Activated naive CD4-positive, alpha-beta T cell (primary cell): ENCODE measurements at places on chromosomes 2 and 18.

- DNase-seq, result no peak
These were observed 86.5 kb downstream of the MEIS1 start for GRCh38 chr2:66521291-66521922.

- DNase-seq, result no peak
These were observed 101.4 kb downstream of the COLEC12 start for GRCh38 chr18:398935-399630.

DNA sequence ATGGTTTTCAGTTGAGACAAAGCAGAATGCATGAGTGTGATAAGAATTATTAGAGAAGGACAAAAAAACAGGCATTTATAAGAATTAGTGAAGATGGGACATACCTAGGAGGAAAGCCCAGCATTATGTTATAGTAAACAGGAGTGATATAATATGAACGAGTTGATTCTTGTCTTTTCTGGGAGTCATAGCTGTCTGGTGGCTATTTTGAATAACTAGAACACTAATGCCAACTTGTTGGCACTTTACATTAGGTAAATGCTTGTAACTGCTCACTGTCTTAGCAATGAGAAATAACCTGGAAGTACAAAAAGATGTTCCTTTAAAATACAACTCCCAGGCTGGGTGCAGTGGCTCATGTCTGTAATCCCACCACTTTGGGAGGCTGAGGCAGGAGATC lies 540.8 kb upstream of the SPHKAP start:
- no peak for DNase-seq

DNA sequence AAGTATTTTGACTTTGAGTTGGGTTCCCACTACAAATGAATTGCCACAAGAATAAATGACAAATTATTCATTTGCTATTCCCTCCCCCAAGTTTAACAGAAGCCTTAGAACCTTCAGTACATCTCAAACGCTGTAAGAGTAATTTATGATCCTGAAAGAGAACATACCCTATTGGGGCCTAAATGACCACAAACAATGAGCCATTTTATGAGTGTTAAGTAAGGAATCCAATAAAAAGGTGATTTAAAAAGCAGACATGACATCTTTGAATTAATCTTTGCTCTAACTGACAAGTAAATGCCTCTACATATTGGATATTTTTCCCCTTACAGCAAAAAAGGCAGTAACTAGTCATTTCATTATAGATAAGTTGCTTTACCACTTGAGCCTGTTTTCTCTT lies 136.9 kb downstream of the NRXN1 start:
- DNase-seq, result no peak

GRCh38 chr2:72414137-72414760 lies 266.6 kb upstream of the CYP26B1 start:
- DNase-seq, result no peak

DNA sequence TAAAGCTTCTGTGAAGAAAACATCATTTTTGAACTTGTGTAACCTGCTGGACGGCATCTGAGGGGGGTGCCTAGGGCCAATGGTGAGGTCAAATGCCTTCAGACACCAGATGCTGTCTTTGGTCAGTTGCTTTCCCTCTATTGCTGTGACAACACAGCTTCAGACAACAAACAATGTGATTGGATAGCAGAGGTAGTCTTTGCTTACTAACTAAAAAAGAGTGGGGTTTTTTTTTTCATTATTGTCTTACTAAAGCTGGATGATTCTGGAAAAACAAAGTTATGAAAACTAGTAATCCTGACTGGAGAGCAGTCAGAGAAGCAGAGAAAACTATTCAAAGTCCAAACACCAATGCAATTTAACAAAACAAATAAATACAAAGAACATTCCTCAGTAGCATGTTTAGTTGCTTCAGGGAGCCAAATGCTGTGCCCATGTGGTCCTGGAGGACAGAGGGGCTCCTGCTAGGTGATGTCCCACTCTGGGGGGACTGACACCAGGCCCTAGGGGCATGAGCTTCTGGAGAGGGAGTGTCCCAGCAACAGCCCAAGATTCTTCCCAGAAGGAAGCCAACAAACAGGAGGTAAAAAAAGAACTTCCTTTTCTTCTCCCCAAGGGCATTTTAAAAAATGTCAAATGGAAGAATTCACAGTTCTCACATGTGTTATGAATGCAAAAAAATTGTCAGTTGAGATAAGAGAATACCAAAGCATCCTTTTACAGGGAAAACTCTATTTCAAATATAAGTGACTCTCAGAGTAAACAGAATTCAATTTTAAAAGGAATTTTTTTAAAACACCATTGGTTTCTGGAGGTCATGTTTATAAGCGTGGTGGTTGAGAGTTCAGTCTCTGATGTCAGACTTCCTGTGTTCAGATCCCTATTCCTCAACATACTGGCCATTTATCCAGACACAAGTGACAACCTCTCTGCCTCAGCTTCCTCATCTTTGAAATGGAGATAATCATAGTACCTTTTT lies 181.1 kb upstream of the PGAP1 start:
- DNase-seq, result no peak

GRCh38 chr2:101204400-101205115 lies 48.1 kb upstream of the CNOT11 start:
- DNase-seq, result no peak

DNA sequence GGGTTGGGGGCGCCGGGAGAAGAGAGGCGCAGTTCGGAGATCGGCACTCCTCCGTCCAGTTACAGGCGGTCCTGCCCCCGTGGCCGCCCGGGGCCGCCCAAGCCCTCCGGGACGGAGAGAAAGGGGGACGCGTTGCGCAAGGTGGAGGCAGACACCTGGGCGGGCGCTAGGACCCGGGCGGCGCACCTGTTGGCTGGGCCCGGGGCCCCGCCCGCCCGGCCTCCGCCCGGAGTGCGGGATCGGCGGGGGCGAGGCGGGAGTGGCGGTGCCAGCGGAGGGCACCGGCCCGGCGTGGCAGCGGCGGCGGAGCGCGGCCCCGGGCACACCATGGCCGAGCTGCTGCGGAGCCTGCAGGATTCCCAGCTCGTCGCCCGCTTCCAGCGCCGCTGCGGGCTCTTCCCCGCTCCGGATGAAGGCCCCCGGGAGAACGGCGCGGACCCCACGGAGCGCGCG lies at the start of gene SGPP2:
SGPP2 (plus strand) TSS at position 268 of the 453 bp plus-strand sequence; CDS start at position 328, 60 bp downstream.
- no peak for DNase-seq

GRCh38 chr2:75960472-75961009 lies 249.8 kb upstream of the GCFC2 start:
- no peak for DNase-seq

DNA sequence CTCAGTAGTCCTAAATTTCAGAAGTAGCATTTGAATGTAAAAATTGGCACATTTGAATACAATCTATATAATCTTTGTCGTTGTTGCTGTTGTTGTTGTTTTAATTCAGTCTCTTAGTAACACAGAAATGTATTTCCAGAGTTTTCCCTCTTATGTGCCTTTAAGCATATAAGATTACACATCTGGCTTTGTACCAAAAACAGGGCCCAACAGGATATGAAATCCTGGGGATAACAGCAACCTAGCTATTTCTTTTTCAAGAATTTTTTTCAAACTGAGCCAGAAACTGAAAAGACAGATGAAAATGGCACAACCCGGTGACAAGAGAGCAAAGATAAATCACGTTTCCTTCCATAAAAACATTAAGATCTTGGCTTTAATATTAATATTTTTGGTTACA lies 906.7 kb downstream of the NRXN1 start:
- DNase-seq, result no peak

GRCh38 chr2:86370579-86370978 lies 33.2 kb upstream of the REEP1 start:
- no peak for DNase-seq

GRCh38 chr18:63286926-63287325 lies 32.6 kb downstream of the BCL2 start:
- DNase-seq, result no peak

GRCh38 chr2:16407358-16407757 lies 258.3 kb downstream of the CYRIA start:
- no peak for DNase-seq

GRCh38 chr2:145811276-145812164 lies 1291.6 kb upstream of the ZEB2 start:
- DNase-seq, result no peak

GRCh38 chr18:6659963-6660725 lies 69.4 kb upstream of the ARHGAP28 start:
- no peak for DNase-seq

DNA sequence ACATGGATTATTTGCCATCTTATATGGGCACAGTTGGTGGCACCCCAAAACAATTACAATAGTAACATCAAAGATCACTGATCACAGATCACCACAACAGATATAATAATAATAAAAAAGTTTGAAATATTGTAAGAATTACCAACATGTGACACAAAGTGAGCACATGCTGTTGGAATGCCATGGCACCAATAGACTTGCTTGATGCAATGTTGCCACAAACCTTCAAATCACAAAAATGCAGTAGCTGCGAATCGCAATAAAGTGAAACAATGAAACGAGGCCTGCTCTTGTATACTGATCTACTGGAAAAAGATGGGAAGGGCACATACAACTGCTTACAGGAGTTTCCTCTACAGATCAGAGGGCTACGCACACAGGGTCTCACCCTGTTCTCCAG lies 32.2 kb upstream of the AMMECR1L start:
- DNase-seq, result no peak

DNA sequence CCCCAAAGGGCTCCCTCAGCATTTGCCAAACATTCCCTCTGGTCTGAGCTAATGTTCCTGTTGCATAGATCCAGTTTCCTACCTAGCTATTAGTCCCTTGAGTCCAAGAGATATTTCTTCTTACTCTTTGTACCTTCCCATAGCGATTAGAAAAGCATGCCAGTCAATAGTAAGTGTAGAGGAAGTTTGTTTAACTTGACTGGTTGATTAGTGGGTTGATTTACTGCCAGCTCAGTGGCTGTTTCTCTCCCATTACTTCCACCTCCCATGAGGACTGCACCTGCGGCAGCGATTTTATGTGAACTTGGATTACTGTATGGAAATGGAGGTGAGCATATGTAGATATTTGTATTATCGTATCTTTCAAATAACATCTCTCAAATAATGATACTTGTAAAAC lies 1748.4 kb upstream of the CELF4 start:
- no peak for DNase-seq

DNA sequence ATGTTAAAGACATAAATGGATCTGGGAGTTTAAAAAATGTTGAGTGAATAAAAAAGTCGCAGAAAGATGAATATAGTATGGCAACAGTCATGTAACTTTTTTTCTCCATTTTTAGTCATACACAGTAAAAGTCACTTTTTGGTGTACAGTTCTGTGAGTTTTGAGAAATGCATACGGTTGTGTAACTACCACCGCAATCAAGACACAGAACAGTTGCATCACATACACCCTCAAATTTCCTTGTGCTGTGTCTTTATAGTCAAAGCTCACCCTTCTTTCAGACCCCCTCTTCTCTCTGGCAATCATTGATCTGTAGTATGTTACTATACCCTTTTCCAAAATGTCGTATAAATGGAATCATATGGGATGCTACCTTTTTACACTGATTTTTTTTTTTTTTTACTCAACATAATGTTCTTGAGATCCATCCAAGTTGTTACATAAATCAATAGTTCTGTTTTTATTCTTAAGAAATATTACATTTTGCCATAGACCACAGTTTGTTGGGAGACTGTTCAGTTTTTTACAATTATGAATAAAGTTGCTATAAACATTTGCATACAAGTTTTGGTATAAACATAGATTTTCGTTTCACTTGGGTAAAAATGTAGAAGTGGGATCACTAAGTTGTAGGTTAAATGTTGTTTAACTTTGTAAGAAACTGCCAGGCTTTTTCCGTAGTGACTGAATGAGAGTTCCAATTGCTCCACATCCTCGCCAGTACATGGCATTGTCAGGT lies 35.4 kb upstream of the AGFG1 start:
- no peak for DNase-seq

DNA sequence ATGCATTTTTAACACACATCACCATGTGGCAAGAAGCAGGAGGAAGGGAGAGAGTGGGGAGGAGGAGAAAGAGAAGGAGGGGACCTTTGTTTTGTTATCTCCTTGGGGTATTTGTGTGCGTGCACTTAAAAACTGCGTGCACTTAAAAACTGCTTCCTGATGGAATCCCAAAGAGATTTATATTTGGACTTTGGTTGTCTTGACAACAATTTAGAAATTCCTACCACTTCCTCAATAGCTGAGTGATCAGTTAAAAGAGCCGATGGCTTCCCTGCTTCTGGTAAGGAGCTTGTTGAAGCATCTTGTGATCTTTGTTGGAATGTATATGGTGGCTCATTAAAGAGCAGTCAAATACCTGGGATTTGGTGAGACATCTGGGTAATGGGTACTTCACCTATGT lies 4.5 kb downstream of the RAB31 start:
- DNase-seq, result no peak

- no peak for DNase-seq
These were observed 8.4 kb upstream of the VAPA start for GRCh38 chr18:9905401-9905922.

DNA sequence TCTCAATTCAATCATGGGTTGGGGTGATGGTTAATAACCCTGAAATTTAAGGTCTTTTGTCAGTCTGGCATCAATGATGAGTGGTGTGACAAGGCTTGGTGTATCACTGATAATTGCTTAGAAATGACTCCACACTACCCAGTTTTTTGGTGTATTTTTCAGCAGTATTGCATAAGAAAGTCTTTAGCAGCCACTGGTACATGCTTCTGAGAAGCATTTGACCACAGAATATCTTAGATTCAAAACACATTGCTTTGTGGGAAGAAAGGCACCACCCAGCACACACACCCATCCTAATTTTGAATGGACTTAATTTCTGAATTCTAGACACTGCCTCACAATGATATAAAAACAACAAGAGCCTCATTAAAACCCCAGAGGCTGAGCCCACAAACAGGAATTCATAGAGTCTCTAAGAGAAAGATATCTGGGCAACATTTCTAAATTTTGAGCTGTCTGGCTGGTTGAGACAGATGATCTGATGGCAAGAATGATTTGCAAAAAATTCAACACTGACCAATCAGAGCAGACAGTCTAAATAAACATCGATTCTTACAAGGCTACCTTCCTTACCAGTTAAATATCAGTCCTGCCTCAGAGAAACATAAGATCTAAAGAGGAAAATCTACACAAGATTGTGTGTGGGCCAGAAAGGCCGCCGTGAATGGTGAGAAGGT lies 114.7 kb upstream of the CYP1B1 start:
- no peak for DNase-seq

GRCh38 chr2:156864325-156864724 lies 393.2 kb upstream of the GALNT5 start:
- no peak for DNase-seq

- DNase-seq, result no peak
These were observed 413 bp downstream of the ALKAL2 start for GRCh38 chr2:287471-287885.

DNA sequence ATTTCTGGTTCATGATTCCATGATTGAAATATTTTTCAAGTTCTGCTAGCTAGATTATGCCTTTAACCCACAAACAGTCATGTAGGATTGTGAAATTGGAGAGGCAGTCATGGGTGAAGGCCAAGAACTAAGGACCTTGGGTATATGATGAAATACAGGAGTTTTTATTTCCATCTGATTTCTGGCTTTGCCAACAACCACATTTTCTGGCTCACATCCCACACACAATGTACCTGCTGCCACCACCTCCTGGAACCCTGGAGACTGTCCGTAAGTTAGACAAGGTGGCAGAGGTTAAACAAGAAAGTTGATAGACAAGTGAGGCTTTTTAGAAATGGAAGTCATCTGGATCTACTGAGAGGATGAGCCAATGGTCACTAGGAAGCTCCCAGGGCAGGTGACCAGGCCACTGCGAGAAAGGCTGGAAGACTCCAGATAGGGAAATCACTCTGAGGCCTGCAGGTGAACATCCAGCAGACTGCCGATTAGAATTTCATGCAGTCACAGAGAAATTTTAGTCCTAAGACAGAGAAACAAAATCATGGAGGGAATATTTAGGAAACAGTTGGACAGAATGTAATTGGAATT lies 402.0 kb downstream of the ALK start:
- no peak for DNase-seq
